ENCODE measurements at places on chromosomes 2 and 18.

DNA sequence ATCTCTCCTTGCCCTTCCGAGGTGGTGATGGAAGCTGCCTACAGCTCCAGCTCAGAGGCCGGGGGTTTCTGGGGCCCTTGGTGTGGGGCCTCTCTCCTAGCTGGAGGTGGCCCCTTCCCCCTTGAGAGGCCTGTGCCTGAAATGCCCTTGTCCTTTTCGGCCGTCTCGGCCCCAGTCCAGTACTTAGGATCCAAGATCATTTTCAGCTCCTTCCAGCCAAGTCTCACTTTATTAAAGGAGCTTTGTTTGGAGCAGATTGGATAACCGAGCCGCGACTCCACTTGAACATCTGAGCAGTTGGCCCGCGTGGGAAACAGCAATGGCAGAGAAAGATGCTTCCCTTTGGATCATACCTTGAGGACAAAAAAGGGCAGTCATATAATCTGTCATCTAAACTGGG lies 125.0 kb downstream of the NEDD4L start:
- no peak for DNase-seq

DNA sequence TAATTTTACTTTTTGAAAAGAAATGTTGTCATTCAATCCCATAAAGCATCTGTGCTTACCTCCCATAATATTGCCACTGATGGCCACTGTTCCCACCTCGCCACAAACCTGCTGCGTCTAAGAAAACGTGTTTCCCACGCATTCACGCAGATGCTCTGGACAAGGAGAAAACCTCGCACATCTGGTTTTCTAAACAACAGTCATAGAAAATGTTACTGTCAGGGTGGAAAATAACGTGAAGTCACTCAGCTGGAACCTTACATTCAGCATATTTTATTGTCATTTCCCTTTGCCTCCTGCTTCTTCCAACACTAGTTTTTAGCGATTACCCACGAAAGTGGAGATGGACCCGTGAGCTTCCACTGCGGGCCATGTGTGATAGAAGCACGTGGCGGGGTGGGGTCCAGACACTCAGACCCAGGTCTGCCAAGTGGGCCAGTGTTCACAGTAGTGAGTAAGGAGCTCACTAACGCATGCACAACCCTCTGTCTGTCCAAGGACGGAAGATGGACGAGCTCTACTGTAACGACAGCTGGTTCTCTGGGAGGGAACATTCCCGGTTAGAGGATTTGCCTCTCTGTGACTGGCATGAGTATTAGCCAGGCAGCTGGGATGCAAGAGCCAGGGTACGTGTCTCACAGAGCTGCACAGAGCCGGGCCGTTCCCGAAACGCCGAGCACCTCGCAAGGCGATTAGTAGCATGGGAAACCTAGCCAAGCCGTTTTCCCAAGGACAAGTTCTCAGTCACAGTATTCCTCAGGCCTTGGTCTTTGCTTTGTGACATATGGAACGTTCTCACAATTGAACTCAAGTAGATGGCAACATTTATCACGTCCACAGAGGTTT lies 94.5 kb downstream of the MTCL1 start:
- no peak for DNase-seq

- DNase-seq, result no peak
Observed at GRCh38 chr2:204913854-204914464, 368.7 kb downstream of the PARD3B start.

GRCh38 chr2:29532436-29532835 lies 388.9 kb downstream of the ALK start:
- DNase-seq, result no peak

DNA sequence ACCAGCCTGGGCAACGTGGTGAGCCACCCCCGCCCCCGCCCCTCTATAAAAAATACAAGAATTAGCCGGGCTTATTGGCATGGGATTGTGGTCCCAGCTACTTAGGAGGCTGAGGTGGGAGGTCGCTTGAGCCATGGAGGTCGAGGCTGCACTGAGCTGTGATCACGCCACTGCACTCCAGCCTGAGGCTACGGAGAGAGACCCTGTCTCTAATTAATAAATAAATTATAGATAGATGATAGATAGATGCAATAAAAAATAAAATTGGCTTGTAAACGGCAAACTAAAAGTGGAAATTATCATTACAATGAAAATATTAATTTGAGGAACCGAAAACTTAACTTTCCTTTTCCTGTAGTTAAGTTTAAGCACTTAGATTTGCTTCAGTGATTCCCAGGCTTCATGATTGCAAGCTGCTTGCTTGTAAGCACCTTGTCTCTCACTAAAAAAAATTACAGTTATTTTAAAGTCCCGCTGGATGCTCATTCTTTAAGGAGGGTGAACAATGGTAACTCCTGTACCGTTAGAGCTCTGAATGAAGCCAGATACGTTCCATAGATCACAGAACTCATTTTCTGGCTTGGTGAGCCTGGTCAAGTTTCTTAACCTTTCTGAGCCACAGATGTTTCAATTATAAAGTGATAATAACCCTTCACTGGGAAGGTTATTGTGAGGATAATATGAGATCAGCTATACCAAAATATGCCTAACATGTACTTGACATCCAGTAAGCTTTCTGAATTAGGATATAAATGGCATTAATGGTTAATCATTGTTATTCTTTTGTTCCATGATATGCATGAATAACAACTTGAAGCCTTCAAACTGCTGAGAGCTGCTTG lies 9.3 kb upstream of the NARS1 start:
- DNase-seq, result no peak

- DNase-seq, result no peak
Observed at GRCh38 chr2:104539649-104540048, 314.3 kb upstream of the POU3F3 start.

DNA sequence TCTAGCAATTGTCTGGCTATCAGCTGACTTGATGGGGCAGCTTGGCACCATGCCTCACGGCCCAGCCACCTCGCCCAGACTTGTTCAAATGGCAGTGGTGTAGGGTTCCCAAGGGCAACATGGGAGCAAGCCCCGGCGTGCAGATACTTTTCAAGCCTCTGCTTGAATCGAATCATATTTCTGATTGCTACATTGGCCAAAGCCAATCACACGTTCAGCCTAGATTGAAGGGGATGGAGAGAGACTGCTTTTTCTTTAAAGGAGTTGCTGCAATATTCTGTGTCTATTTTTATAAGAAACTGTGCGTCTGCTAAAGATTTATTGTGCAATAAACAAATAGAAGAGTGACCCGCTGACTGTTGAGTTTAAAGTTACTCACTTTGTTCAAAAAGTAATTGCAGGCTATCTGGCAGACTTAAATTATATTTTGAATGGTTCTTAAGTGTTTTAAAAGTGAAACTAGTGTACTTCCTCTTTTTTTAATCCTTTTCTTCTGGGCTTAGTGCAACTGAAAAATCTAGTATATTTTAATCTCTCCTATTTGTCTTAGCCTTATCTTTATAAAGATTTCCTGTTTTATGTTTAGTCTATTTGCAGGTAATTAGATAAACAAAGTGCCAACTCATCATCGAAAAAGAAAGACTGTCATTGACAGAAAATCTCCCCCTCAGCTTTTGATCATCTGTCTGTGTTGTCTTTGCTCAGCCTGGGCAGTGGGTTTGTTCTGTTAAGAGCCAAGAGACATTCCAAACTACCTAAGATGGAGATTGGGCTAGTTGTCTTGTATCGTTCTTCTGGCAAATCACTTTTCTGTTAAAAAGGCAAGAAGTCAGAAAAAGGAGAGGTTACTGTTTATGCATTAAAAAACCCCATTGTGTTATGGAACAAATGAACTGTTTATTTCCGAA lies 156.1 kb downstream of the TPGS2 start:
- DNase-seq, result no peak

- DNase-seq, result no peak
Observed at GRCh38 chr2:65583061-65583460, 150.7 kb upstream of the SPRED2 start.

DNA sequence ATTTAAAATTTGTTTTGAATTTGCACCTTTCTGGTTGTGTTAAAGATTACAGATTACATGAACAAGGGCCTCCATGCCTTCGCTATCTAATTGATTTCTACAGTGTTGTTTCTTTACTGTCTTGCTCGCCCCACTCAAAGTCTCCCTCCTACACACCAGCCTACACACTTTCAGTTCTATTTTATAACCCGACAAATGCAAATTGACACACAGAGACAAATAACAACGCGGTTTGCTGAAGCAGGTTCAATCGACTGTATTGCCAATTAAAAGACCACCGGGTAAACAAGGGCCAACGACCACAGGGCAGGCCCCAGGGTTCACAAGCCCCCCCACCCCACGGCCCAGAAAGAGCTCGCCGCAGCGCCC lies 869 bp downstream of the STARD7 start:
- no peak for DNase-seq

DNA sequence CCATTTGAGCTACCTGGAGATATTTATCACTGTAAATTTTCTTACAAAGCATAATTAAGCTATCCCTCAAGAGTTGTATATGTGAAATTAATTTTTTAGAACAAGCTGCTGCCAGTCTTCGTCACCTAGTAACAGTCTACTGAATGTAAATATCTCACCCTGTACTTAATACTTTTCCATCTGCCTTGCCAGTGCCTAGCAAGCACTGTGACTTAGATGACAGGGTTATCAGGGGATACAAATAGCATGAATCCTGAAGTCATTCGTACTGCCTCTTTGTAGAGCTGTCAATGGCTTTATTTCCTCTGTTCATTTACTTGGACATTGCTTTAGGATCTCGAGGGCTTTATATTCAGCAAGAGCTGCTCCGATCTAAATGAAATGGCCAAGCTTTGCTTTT lies 763.6 kb downstream of the ADCYAP1 start:
- no peak for DNase-seq

DNA sequence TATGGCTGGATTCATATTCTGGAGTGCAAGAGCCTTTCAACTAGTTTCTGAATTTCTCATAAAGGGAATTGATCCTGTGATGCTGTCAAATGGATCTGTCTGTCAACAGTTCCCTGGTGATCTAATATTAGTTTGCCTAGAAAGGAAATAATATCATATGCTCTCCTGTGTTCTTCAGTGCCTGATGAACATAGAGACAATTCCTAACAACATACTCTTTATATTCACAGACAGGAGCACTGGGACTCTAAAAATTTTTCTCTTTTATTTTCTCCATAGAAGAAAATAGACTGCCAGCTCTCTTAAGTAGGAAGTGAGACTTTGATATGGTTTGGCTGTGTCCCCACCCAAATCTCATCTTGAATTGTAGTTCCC lies 259.7 kb downstream of the TMX3 start:
- DNase-seq, result no peak

- DNase-seq, result no peak
Observed at GRCh38 chr2:98473995-98474780, 29.5 kb downstream of the INPP4A start.

DNA sequence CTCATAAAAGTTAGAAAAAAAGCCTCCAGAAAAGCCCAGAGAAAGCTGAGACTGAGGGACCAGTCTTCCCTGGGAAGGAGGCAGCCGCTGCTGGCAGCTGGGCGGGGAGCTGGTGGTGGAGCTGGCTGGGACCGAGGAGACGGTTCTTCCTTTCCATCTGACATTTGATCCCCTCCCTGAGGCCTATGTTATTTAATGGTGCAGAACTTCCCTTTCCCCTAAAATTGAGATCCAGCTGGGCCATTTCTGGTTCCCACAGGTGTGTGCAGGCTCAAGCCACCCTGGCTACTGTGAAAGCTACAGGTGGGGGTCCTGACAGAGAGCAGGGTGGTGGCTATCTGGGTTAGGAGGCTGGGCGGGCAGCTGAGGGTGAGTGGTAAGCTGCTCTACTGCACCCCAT lies 81.5 kb upstream of the FZD7 start:
- DNase-seq, result no peak

DNA sequence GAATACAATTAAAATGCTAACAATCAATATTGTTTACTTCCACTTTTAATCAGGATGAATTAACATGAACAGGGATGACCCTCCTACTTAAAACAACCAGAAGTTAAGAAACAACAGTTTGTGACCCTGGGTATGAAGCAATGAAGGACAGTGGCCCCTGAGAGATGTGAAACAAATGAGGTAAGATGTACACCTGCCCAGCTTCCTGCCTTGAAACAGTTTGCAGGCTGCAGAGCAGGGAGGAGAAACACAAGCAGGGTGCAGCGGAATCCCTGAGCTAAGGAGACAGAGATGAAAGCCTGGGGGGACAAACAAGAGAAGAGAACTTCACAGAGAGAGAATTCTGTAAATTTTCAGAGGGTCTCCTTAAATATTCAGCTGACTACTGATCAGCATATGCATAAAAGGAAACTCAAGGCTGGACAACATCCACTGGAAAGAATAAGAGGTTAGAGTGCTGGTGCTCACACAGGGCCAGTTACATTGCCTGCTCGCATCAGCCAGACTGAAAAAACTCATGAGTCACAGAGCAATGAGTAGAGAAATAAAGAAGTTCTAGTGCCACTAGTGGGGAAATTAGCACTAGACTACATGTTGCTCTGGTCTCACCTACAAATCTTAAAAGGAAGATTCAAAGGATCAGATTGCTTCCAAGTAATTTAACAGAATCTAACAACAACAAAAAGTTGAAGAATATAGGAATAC lies 106.4 kb downstream of the PID1 start:
- no peak for DNase-seq

DNA sequence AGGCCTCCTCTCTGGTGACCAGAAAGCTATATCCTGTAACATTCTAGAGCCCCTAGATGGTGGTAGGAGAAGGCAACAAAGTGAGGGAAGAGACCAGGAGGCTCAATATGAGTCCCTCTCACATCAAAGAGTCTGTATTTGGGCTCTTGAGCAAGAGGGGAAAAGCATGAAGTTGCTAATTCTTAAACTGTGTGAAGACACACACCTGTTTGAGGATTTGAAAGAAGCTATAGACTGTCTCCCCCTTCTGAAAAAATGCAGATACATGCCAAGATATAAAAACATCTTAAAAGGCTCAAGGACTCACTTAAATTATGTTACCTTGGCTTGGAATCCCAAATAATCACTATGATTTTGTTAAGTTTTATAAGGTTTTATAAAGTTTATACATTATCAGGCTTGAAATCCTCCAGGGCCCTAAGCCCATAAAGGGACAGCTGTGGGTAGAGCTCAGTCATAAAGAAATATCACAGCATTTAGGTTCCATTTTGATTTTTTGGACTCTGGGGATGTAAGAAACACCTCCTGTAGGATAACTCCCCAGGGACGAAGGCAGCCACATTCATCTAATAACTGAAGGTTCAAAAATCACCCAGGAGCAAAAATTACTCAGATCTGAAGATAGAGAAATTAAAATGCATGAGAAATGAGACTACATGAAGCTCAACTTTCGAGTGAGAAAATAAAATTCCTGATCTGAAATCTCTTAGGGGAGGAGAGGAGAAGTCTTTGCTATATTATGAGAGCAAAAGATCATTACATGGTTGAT lies 136.1 kb upstream of the LGALSL start:
- no peak for DNase-seq

DNA sequence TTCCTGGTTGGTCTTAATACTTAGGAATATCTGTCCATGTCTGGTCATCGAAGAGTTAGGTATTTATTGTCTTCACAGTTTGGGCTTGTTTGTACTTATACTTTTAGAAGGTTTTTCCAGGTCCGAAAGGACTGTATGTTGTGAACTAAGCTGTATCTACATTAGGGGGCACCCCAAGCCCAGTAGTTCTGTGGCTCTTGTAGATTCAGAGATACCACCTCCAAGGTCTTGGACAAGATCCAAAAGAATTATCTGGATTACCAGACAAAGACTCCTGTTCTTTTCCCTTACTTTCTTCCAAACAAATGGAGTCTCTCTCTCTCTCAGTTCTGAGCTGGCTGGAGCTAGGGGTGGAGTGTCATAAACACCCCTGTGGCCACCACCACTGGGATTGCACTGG lies 328.7 kb downstream of the ZNF804A start:
- DNase-seq, result no peak

All from caudate nucleus (tissue), 63 donors.